Airway epithelial cell (primary cell): ENCODE measurements at places on chromosomes 1 and 21. TPM values are rescaled to one million over a fixed set of nuclear protein-coding genes. Genes with fewer than 3 reads are reported as not detected.

The CASQ2 gene
- 0.07 TPM in 1 of 2 replicates, not detected in the other for total RNA-seq

The SRP9 gene
- 233 and 250 TPM in 2 replicates for total RNA-seq

The SGIP1 gene
- 0.71 and 5.2 TPM in 2 replicates for total RNA-seq

The TMEM79 gene
- total RNA-seq: 37.5 and 38.2 TPM in 2 replicates

The ADORA1 gene
- 0.09 and 0.14 TPM in 2 replicates for total RNA-seq

The GPR25 gene
- not detected in 2 replicates for total RNA-seq

The LRRC8B gene
- 9.1 and 14.5 TPM in 2 replicates for total RNA-seq

The MTARC1 gene
- total RNA-seq: 5.1 and 5.6 TPM in 2 replicates

The OR10R2 gene
- total RNA-seq: not detected in 2 replicates

The ITGB2 gene
- total RNA-seq: 0.42 TPM in 1 of 2 replicates, not detected in the other

The PTPN7 gene
- total RNA-seq: not detected in 2 replicates

The RGS13 gene
- total RNA-seq: not detected in 2 replicates

The ETV3L gene
- not detected in 2 replicates for total RNA-seq

The MECR gene
- total RNA-seq: 34.6 and 37.7 TPM in 2 replicates

The FUCA1 gene
- 20.7 and 27.9 TPM in 2 replicates for total RNA-seq

The LEMD1 gene
- total RNA-seq: 1.4 TPM in 1 of 2 replicates, not detected in the other

The SAMD13 gene
- 1.1 and 1.3 TPM in 2 replicates for total RNA-seq

The CLCA1 gene
- total RNA-seq: 0.14 TPM in 1 of 2 replicates, not detected in the other

The MX2 gene
- 0.35 TPM in 1 of 2 replicates, not detected in the other for total RNA-seq

The ELF3 gene
- 39.6 and 44.8 TPM in 2 replicates for total RNA-seq

The GBP6 gene
- total RNA-seq: 75.2 and 93.7 TPM in 2 replicates

The KLHDC8A gene
- total RNA-seq: 0.14 TPM in 1 of 2 replicates, not detected in the other

The CORT gene
- total RNA-seq: 0.78 TPM in 1 of 2 replicates, not detected in the other

The MR1 gene
- 13.1 and 21.7 TPM in 2 replicates for total RNA-seq

The RGSL1 gene
- not detected in 2 replicates for total RNA-seq

The KLF17 gene
- total RNA-seq: not detected in 2 replicates

The RNF186 gene
- total RNA-seq: not detected in 2 replicates

The KLHDC9 gene
- 3.3 and 6.5 TPM in 2 replicates for total RNA-seq

The MIXL1 gene
- not detected in 2 replicates for total RNA-seq

The MEAF6 gene
- 46.6 and 48.9 TPM in 2 replicates for total RNA-seq
